ENCODE measurements at places on chromosomes 2 and 18. TPM values are rescaled to one million over a fixed set of nuclear protein-coding genes. Genes with fewer than 3 reads are reported as not detected.

GRCh38 chr2:28544405-28544921 lies 48.6 kb downstream of the PLB1 start:
- no peaks in the 10 kb centered on the region for H3K27me3 ChIP-seq
- no peaks in the 10 kb centered on the region for H3K36me3 ChIP-seq
- no peak overlapping the region for H3K27ac ChIP-seq
- no peaks in the 10 kb centered on the region for H3K4me1 ChIP-seq
- no peak overlapping the region for H3K4me3 ChIP-seq

GRCh38 chr18:9016633-9017166 lies 85.8 kb upstream of the NDUFV2 start:
- peak overlapping the region; percentile 76 for H3K27ac ChIP-seq
- H3K27me3 ChIP-seq, result no peaks in the 10 kb centered on the region
- peaks cover 15% of the 10 kb centered on the region for H3K4me1 ChIP-seq

DNA sequence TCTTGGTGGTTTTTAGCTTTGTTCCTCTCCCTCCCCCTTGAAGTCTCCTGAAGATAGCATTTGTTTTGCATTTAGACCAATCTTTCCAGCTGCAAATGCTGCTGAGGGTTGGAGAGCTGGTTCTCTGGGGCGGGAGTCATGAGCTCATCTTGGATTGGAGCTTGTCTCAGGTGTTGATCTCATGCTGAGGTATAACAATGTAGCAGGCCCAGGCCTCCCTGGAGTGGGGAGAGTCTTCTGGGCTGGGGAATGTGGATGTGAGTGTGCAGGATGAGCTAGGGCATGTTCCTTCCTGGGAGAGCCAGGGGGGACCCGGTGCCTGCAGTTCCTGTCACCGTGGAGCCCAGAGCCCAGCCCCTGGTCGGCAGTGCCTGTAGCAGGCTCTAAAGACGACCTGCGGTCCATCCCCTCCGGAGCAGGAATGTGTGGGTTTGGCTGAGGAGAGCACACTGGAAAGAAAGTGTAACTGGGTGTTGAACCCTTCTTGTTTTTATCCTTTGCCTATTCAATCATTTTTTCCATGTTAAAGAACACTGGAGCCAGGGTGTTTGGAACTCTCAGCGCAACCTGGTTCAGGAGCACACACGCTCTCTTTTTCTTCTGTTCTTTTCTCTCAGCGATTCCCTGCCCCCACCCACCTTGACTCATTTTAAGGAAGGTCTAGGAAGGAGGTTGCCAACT lies 2.7 kb downstream of the ZNF532 start:
- H3K27ac ChIP-seq, result peak overlapping the region; percentile 98
- no peaks in the 10 kb centered on the region for H3K27me3 ChIP-seq
- H3K4me3 ChIP-seq, result no peak overlapping the region
- peaks cover 68% of the 10 kb centered on the region for H3K4me1 ChIP-seq
- no peak for DNase-seq

DNA sequence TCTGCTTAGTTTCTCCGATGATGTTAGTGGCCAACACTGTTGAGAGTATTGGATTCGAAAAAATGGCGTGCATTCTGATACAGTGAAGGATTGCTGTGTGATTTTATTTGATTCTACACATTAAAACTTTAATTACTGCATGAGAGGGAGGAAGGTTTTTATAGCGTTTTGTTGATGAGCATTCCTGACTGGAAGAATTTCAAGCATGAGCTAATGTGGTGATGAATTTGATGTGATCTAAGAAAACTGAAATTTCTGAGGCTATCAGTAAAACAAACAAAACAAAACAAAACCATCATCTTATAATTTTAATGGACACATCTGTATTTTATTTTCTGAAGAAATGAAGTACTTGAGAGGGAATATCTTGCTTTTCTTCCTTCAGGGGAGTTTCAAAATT lies 59.6 kb downstream of the ITGB6 start:
- peaks cover 3% of the 10 kb centered on the region for H3K4me1 ChIP-seq
- no peak overlapping the region for H3K4me3 ChIP-seq
- no peaks in the 10 kb centered on the region for H3K36me3 ChIP-seq

GRCh38 chr2:133658020-133658903 lies 90.0 kb upstream of the NCKAP5 start:
- H3K36me3 ChIP-seq, result no peaks in the 10 kb centered on the region
- H3K27me3 ChIP-seq, result no peaks in the 10 kb centered on the region
- no peak for DNase-seq
- H3K4me1 ChIP-seq, result no peaks in the 10 kb centered on the region
- H3K4me3 ChIP-seq, result no peak overlapping the region

DNA sequence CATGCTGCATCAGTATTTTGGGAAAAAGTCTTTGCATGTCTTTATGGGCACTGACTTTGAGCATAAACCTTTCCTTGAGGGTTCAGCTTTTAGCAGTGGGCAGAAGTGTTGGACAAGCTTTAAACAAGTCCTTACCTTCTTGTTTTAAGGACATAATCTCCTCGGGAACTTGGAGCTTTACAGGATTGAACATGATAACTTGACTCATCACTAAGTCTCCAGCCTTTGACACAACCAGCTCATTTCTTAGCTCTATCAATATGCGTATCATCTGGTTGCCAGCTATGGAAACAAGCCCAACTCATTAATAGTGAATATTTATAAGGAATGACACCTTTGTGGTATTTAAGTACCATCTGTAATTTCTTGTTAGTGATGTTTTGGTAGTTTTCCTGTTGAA lies 21.0 kb upstream of the RAB27B start:
- H3K27ac ChIP-seq, result no peak overlapping the region
- no peaks in the 10 kb centered on the region for H3K27me3 ChIP-seq
- DNase-seq, result no peak
- no peaks in the 10 kb centered on the region for H3K4me1 ChIP-seq
- H3K36me3 ChIP-seq, result no peaks in the 10 kb centered on the region

GRCh38 chr2:46436800-46437199 lies 42.6 kb upstream of the TMEM247 start:
- H3K27me3 ChIP-seq, result no peaks in the 10 kb centered on the region
- H3K4me1 ChIP-seq, result no peaks in the 10 kb centered on the region
- no peak overlapping the region for H3K27ac ChIP-seq
- H3K36me3 ChIP-seq, result no peaks in the 10 kb centered on the region
- DNase-seq, result no peak

DNA sequence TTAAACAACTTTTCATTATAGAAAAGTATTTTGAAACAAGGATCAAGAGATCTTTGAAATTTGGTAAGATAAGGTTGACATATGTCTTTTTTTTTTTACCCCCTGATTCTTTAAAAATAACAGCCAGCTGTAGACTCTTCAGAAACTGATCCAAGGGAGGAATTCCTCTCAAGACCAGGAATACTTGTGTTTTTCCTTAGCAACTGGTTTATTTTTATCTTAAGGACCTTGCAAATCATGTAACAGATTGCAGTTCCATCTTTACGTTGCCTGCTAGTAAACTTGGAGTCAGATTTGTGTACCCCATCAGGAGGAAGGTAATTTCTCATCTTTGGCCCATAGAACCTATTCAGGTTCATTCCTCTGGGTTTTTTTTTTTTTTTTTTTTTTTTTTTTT lies 71.6 kb downstream of the BOLA3 start:
- no peak overlapping the region for H3K27ac ChIP-seq
- H3K27me3 ChIP-seq, result no peaks in the 10 kb centered on the region
- H3K4me1 ChIP-seq, result no peaks in the 10 kb centered on the region
- H3K4me3 ChIP-seq, result no peak overlapping the region

- H3K27ac ChIP-seq, result no peak overlapping the region
- H3K4me1 ChIP-seq, result no peaks in the 10 kb centered on the region
- no peaks in the 10 kb centered on the region for H3K36me3 ChIP-seq
- no peak overlapping the region for H3K4me3 ChIP-seq
- H3K27me3 ChIP-seq, result no peaks in the 10 kb centered on the region
Observed at GRCh38 chr2:121136323-121136722, 148.7 kb downstream of the TFCP2L1 start.

- no peak overlapping the region for H3K4me3 ChIP-seq
- peaks cover 9% of the 10 kb centered on the region for H3K4me1 ChIP-seq
- no peak for DNase-seq
- H3K27me3 ChIP-seq, result no peaks in the 10 kb centered on the region
Observed at GRCh38 chr2:187574969-187575750, 20.9 kb upstream of the TFPI start.

DNA sequence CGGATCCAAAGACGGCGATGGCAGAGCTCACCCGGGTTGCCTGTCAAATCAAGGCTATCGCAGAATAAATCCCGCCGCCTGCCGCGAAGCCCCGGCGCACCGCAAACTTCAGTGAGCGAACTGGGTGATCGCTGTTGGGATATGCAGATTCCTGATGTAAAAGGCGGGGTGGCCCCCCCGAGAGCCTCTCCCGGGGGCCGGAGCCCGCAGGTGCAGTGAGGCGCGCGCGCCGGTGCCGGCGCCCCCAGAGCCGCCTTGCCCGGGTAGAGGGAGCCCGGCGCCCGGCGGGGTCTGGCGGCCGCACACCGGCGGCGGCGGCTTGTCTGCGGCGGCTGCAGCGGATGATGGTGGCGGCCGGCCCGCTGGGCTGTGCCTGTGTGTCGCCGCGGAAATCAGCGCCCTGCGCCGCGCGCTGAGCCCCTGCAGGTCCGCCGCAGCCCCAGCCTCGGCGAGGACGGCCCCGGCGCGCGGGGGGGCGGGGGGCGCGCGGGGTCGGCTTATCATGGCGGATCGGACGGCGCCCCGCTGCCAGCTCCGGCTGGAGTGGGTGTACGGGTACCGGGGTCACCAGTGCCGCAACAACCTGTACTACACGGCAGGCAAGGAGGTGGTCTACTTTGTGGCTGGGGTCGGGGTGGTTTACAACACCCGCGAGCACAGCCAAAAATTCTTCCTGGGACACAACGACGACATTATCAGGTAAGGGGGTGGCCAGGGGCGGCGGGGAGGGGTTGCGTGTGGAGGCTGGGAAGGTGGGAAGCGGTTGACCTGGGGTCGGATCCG lies 1.3 kb downstream of the EML6 start:
- peak overlapping the region; percentile 73 for H3K4me3 ChIP-seq
- no peak overlapping the region for H3K27ac ChIP-seq
- no peak for DNase-seq
- no peaks in the 10 kb centered on the region for H3K36me3 ChIP-seq
- H3K4me1 ChIP-seq, result no peaks in the 10 kb centered on the region
- H3K27me3 ChIP-seq, result no peaks in the 10 kb centered on the region

GRCh38 chr18:48119204-48119603 lies 188.7 kb upstream of the SMAD2 start:
- no peaks in the 10 kb centered on the region for H3K27me3 ChIP-seq
- no peak overlapping the region for H3K27ac ChIP-seq
- H3K4me3 ChIP-seq, result no peak overlapping the region
- H3K4me1 ChIP-seq, result no peaks in the 10 kb centered on the region
- no peaks in the 10 kb centered on the region for H3K36me3 ChIP-seq

- H3K36me3 ChIP-seq, result no peaks in the 10 kb centered on the region
- no peaks in the 10 kb centered on the region for H3K27me3 ChIP-seq
- H3K4me3 ChIP-seq, result no peak overlapping the region
- no peak overlapping the region for H3K27ac ChIP-seq
Observed at GRCh38 chr2:174522553-174522952, 35.7 kb upstream of the GPR155 start.

The MARCHF4 gene
- total RNA-seq, result not detected

The PDE11A gene
- total RNA-seq, result not detected

The TNFAIP6 gene
- total RNA-seq, result 5.2 TPM

The PTPRN gene
- 0.74 TPM for total RNA-seq

The KCNS3 gene
- 3.7 TPM for total RNA-seq

The TAF1B gene
- 4.0 TPM for total RNA-seq

The ANKRD30BL gene
- total RNA-seq, result not detected

The CTIF gene
- total RNA-seq, result 30.6 TPM

The ANKRD30B gene
- not detected for total RNA-seq

The GCG gene
- total RNA-seq, result not detected

The TOGARAM2 gene
- 6.6 TPM for total RNA-seq

The PSMD14 gene
- total RNA-seq, result 33.3 TPM

The NT5DC4 gene
- not detected for total RNA-seq

Data from right atrium auricular region (tissue), 2 donors.